CD4-positive, alpha-beta T cell (primary cell): ENCODE measurements at places on chromosomes 6 and 20. TPM values are rescaled to one million over a fixed set of nuclear protein-coding genes. Genes with fewer than 3 reads are reported as not detected.

DNA sequence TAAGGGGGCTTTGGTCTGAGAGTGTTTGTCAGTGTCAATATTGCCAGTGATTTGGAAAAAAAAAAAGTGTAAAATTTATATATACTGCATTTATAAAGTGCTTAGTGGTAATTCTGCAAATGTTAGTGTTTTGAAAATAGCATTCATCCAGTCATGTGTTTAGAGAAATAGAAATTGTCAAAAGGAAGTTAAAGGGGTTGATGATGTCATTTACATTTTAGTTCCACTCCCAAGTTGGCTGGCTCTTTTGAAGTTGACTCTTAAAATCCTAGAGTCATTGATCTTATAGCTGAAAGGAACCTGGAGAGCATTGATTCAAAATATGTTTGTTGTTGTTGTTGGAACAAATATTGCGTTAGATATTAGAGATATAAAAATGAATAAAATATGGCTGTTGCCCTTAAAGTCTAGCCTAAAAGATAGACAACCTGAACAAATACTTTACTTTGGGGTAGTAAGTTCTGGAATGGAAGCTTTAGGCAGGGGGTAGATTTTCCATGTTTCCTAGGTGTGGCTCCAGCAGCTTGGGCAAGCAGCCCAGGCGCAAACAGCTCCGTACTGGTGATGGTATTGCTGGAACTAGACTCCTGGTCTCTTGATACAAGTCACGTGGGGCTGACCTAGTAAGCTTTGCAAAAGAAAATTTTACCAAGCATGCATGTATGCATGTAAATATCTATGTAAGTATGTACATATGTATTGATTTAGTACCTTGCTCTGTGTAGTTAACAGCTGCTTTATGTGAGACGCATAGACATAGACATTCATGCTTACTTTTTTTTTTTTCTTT lies 46.3 kb downstream of the HIVEP1 start:
- no peak for DNase-seq

GRCh38 chr20:3407040-3407770 lies at the start of gene DNAAF9:
TSS of gene DNAAF9 (minus strand) at chr20:3407669. CDS start at chr20:3407557, 112 bp downstream.
- DNase-seq = peak; percentile 82

- DNase-seq = no peak
Observed at GRCh38 chr6:139942331-139942730, 567.9 kb upstream of the CITED2 start.

DNA sequence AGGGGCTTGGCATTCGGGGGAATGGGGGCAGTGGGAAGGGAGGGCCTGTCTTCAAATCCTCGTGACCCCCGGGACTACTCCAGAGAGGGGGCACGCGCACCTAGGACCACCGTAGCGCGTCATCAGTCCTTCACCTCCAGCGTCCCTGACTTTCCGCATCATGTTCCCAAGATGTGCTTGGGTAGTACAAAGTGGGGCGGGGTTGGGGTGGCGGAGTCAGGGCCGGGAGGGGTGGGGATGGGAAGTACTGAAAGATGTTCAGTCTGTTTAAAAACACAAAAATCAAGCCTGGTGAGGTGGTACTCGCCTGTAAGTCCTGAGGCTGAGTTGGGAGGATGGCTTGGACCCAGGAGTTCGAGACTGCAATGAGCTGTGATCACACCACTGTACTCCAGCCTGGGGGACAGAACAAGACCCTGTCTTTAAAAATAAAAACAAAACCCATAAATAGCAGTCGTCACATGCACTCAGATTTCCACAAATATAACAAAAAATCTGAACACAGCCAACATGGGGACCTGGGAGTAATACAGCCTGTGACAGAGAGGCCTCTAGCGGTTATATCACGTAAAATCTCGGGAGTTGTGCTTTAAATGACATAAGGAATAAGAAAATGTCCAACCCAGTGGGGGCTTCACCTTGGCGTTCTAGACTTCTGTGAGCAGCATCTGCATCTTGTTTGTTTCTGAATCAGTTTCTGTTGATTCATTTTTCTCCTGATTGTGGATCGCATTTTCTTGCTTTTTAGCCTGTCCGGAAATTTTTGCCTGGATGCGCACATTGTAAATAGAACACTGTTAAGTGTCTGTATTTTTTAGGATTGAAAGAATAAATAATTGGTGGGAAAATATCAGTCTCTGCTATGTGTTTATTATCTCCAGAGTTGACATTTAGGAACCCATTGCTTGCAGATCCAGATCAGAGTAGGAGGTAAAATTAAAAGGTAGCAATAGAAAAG lies 698 bp upstream of the LRP11 start:
- DNase-seq = peak; percentile 1

DNA sequence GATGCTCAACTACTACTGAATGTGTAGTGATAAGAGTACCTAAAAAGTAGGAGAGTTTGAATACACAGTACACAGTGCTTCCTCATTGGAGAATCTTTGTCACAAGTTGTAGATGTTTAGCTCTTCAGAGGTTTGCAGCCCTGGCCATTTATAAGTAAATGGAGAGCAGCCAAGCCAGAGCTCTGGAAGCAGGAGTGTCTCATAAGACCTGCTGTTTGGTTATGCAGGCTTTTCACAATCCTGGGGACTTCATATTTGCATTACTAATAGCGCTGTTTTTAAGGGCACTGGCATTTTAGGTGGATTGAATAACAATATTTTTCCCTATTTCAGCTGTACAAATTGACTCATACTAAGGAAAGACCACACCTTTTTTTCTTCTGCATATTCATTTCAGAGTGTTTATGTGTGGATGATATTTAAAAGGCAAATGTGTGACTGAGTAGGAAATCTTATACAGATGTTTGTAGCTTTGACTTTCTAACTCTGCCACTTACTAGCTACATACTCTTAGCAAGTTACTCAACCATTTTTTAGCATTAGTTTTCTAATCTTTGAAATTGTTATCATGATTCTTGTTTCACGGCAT lies 730.5 kb upstream of the MAP3K7 start:
- no peak for DNase-seq

DNA sequence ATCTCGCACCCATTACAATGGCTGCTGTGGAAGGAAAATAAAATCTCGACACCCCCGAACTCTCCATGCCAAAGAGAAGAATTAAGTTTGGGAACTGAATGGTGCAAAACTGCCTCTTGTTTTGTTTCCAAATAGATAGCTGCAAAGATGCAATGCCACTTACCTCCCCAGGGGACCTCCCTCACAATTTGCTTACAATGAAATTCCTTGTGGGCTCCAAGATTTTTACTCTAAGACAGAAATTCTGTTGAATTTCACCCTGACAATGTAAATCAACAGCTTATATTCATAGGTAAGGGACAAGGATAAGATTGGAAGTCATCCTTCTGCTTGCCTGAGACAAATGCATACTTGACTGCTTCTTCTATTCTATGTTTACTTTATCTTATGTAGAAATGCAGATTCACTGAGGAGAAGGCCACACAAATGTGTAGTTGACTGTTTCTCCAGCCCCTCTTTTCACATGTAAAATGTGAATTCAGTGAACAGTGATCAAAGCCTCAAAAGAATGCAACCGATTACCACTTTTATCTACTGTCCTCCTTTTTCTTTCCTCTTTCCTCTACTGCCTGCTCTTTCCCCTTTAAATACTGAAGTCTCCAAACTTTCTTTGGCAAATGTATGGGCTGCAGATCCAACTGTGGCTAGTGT lies 36.6 kb downstream of the ADGRF4 start:
- DNase-seq = no peak

GRCh38 chr6:17038316-17038715 lies 63.5 kb upstream of the STMND1 start:
- no peak for DNase-seq

SASH1 gene
- 0.58 TPM for total RNA-seq

KCNK5 gene
- 0.47 TPM for total RNA-seq

TINAG gene
- not detected for total RNA-seq

TNXB gene
- 8.3 TPM for total RNA-seq

FOXS1 gene
- total RNA-seq = not detected

SAMD10 gene
- 12.1 TPM for total RNA-seq
